ENCODE measurements at places on chromosomes 5 and 9. TPM values are rescaled to one million over a fixed set of nuclear protein-coding genes. Genes with fewer than 3 reads are reported as not detected.

DNA sequence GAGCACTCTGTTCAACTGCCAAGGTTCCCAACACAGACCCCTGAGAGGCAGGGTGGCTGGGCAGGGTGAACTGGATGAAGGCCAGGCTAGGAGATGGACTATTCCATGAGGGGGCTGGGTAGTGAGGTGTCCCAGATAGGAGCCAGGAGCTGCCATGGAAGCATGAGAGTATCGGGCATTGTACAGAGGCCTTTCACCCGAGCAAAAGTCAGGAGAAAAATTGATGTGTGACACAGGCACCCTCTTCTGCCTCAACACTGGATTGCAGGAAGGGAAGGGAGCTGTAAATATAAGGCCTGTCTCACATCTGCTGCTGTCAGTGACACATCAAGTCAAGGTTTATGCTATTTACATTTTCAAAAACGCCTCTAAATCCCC, 74.6 kb downstream of the UBAP1 start:
- peak; percentile 78 for DNase-seq

DNA sequence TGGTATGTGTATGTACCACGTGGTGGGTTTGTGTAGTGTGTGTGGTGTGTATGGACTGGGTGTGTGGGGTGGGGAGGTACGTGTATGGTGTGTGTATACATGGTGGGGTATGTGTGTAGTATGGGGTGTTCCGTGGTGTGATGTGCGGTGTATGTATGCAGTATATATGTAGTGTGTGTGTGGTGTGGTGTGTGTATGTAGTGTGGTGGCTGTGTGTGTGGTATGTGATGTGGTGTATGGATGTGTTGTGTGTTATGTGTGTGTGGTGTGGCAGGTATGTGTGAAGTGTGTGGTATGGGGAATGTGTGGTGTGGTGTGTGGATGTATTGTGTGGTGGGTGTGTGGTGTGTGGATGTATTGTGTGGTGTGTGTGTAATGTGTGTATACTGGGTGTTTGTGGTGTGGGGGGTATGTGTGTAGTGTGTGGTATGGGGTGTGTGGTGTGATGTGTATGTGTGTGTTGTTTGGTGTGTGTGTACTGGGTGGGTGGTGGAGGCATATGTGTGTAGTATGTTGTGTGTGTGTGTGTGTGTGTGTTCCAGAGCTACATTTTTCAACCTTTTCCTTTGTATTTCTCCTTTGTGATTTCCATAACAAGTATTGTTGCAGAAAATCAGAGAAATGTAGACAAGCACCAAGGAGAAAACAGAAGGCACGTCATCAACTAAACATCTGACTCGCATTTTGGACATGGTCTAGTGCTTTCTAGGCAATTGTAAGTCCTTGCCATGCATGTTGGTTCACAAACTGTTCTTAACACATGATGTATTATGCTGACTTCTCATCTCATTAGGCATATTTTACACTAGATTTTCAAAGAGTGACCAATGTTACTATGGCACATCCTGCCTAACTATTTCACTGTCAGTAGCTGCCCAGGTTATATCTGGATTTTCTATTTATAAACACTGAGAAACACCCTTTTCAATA, 13.2 kb downstream of the SEMA4D start:
- no peak for DNase-seq

DNA sequence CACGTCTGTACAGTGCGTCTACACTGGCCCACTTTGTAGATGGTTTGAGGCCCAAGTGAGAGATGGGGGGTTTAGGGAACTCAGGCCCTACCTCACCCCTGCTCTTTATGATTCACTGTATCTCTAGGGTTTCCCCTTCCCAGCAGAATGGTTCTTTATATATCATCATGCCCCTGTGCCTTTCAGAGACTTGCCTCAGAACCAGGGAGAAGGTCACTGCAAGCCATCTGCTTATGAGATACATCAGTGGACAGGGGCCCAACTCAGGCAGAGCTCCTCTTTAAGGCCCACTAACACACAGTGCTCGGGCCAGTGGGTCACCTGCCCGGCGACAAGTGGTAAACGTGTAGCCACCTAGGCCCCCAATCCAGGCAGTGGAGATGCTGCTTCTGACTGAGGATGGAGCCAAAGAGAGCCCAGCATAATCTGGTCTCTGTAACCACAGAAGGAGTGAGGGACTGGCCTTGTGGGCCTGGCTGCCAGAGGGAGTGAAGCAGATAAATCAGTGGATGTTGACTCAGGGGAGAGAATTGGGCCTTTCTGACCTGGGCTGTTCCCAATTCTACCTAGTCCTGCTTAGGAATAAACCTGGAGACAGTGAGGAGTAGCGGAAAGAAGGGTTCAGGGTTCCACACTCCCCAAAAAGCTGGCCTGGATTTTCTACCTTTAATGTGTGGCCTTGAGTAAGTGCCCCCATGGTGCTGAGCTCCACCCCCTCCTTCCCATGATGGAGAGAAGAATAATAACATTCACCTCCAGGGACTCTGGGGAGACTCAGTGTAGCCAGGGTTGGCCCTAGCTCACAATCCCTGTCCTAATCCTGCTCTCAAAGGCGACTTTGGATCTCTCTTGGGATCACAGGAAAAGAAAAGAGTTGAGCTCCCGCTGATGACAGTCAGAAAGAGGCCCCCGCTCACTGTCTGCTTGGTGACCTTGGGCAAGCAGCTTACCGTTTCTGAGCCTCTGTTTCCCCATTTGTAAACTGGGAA, 2.8 kb upstream of the DUSP1 start:
- no peak for DNase-seq

- no peak for DNase-seq
Measured at GRCh38 chr5:6488021-6488420, 39.4 kb downstream of the UBE2QL1 start.

DNA sequence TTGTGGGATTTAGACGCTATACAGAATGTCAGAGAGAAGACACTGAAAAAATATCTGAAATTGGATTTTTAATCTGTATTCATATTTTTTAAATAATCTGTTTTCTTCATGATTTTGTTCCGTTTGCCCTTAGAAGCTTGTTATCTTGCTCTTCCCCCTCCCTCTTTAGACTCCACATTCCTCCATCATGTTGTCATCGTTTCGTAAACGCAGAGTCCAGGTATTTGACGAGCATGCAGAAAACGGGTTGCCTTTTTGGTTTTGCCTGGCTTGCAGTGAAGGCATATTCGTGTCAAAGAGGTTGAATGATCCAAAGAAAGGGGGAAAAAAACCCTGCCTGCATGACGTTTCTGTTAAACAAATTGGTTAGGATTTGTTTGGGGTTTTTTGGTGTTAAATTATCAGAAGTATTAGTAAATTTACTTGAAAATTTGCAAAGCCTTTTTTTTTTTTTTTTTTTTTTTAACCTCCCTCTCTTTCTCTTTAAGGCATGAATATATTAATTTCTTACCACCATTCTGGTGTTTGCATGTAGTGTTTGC, 2.9 kb downstream of the SPTAN1 start:
- no peak for DNase-seq

DNA sequence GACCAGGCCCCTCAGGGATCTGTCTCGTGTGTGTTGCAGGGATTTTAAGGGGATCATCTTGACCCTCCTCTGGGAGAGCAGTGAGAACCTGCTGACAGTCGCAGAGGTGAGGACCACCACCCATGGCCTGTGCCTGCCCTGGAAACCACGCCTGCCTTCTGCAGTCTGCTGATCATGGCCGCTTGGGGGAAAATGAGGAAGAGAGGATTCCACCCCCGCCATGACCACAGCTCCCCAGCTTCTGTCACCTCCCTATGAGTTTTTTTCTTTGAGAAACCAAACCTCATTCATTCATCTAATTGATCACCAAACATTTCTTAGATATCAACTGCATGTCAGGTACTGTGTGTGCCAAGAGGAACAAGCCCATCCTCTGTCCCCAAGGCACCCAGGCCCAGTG, 46.3 kb upstream of the TDRD7 start:
- DNase-seq = no peak

GRCh38 chr5:148085977-148086705, 22.4 kb downstream of the SPINK5 start:
- DNase-seq = no peak

DNA sequence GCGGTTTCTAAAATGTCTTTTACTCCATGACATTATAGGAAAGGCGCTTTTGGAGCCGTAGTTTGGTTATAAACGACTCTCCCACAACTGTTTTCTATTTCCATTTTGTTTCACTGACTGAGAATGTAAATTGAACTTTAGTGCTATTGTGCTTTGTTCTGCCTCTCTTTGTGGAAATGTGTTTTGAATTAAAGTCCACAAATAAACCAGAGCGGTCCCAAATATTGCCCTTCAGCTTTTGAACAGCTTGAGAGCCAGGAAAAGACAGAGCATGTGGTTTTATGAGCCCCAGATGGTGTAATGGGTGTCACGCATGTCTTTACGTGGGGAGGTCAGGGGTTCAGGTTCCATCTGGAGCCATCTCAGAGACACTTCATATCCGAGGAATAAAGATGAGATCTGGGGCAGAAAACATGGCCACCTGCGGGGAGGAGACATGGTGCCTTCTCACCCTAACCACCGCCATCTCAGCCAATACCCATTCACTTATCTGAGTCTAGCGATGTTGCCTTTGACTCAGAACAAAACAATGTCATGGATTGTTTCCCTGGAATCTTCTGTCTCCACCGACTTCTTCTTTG, 42.5 kb upstream of the ROR2 start:
- DNase-seq = no peak

DNA sequence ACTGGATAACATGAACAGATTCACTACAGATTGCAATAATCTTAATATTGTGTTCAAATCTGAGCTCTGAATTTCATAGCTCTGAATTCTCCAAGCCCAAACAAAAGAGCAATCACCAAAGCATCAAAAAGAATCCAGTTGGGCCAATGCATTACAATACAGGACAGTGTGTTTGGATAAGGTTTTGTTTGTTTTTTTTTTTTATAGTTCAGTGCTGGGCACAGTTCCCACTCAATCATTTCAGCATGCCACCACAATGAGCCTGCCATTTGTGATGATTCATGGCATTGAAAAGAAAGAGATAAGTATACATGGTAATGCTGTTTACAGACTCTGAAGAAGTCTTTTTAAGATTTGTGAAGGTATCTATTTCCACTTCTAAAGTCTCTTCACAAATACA, 1.7 kb upstream of the HTR1A start:
- no peak for DNase-seq

- no peak for DNase-seq
Measured at GRCh38 chr5:74280306-74280705, 360.2 kb downstream of the ENC1 start.

CER1 gene
- total RNA-seq = not detected

MAP3K1 gene
- total RNA-seq = 5.6 TPM

ANKRD20A1 gene
- total RNA-seq = 1.6 TPM

MAMDC2 gene
- total RNA-seq = 10.0 TPM

CDH6 gene
- total RNA-seq = 3.1 TPM

SHB gene
- total RNA-seq = 15.0 TPM

IL33 gene
- total RNA-seq = 19.1 TPM

TYRP1 gene
- total RNA-seq = 50.2 TPM

SPINK4 gene
- not detected for total RNA-seq
